CD14-positive monocyte (primary cell): ENCODE measurements at places on chromosomes 5 and 9. TPM values are rescaled to one million over a fixed set of nuclear protein-coding genes. Genes with fewer than 3 reads are reported as not detected.

DNA sequence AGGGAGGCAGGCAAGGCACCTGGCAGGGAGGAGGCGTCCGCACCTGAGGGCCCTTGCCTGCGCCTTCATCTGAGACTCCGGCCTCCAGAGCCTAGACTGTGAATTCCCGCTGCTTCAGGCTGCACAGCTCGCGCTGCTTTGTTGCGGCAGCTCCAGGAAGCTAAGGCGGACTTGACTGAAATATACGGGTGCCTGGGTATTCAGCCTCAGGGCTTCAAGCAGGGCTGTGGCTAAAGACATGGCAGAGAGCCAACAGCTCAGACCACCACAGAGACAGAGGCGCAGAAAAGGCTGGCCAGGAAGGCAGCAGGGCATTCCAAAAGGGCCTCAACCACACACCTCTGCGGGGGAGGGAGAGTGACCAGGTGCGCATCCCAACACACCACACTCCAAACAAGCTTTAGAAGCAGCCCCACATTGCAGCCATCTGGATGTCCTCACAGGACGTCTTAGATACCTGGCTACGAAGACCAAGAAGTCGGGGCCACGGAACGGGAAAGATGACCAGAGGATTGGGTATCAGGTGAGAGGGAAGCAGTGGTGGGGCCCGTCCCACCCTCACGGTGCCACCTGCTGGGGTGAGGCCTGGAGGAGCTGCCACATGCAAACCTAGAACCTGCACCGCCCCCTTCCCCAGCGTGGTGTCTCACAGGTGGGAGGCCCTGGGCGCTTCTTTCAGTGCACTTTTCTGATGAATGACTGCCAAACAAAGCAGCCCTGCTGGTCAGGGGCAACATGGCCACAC is 1.7 kb upstream of the DPH7 start:
- DNase-seq = no peak

The PCA3 gene
- not detected for polyA plus RNA-seq

- peak; percentile 57 for DNase-seq
Observed at GRCh38 chr5:68325065-68325580, 109.6 kb downstream of the PIK3R1 start.

The CKMT2 gene
- polyA plus RNA-seq = not detected

GRCh38 chr5:149284501-149284900 is 12.8 kb downstream of the AFAP1L1 start:
- DNase-seq = peak; percentile 40

- no peak for DNase-seq
Observed at GRCh38 chr5:143479394-143479793, 75.9 kb upstream of the NR3C1 start.
